ENCODE measurements at places on chromosomes 1 and 21. TPM values are rescaled to one million over a fixed set of nuclear protein-coding genes. Genes with fewer than 3 reads are reported as not detected.

DNA sequence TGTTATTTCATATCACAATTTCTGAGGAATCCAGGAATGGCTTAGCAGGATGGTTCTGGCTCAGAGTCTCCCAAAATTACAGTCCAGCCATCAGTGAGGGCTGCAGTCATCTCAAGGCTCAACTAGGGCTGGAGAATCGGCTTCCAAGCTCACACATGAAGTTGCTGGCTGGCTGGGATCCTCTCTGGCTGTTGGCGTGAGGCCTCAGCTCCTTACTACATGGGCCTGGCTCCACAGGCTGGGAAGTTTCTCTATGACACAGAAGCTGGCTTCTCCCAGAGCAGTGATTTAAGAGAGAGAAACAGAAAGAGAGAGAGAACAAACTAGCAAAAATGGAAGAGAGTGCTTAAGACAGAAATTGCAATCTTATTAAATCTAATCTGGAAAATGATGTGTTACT is 38.8 kb upstream of the RGS8 start:
- no peaks in the 10 kb centered on the region for H3K4me1 ChIP-seq
- no peaks in the 10 kb centered on the region for H3K36me3 ChIP-seq
- no peak for DNase-seq
- no peaks in the 10 kb centered on the region for H3K27me3 ChIP-seq

- H3K27ac ChIP-seq: no peak overlapping the region
- H3K4me1 ChIP-seq: no peaks in the 10 kb centered on the region
- no peaks in the 10 kb centered on the region for H3K27me3 ChIP-seq
- no peaks in the 10 kb centered on the region for H3K36me3 ChIP-seq
Measured at GRCh38 chr1:100851726-100852125, 42.9 kb downstream of the EXTL2 start.

GRCh38 chr1:114155706-114156105 is 2.0 kb upstream of the SYT6 start:
- H3K4me1 ChIP-seq: no peaks in the 10 kb centered on the region
- H3K36me3 ChIP-seq: no peaks in the 10 kb centered on the region
- no peak overlapping the region for H3K27ac ChIP-seq
- no peak overlapping the region for H3K4me3 ChIP-seq
- peaks cover 60% of the 10 kb centered on the region for H3K27me3 ChIP-seq

DNA sequence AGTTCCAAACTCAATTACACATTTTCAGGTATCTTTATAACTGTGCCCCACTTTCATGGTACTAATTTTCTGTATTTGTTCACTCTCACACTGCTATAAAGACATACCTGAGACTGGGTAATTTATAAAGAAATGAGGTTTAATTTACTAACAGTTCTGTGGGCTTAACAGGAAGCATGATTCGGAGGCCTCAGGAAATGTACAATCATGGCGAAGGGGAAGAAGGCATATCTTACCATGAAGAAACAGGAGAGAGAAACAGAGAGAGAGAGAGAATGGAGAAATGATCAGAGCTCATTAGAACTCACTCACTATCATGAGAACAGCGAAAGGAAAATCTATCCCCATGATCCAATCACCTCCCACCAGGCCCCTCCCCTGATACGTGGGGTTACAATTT is 874.1 kb upstream of the B3GALT2 start:
- no peaks in the 10 kb centered on the region for H3K4me1 ChIP-seq
- no peaks in the 10 kb centered on the region for H3K27me3 ChIP-seq
- H3K27ac ChIP-seq: no peak overlapping the region

DNA sequence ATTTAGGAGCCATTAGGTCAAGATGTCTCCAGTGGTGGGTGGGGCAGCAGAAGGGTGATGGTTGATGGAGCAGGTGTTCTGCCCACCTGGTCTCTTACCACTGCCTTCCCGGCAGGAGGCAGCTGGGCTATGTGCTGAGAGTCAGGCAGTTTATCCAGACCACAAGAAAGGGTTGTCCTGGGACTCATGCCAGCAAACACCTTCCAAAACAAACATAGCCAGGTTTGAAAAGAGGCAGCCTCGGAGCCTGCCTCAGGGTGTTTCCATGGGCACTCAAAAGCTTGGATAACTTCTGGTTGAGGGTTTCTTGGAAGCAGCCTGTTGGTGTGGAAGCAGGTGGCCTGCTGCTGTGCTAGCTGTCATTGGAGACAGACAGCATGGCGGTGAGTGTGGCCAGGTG is 187.2 kb downstream of the PCP4 start:
- no peak overlapping the region for H3K27ac ChIP-seq
- DNase-seq: no peak
- H3K4me3 ChIP-seq: no peak overlapping the region
- H3K36me3 ChIP-seq: no peaks in the 10 kb centered on the region

HSD3B2 gene
- polyA plus RNA-seq: not detected

DVL1 gene
- 9.1 TPM for polyA plus RNA-seq

DISC1 gene
- polyA plus RNA-seq: 2.0 TPM

CELA2B gene
- not detected for polyA plus RNA-seq
